ENCODE measurements at places on chromosomes 6 and 20.

GRCh38 chr20:50693001-50693400 lies 1.7 kb upstream of the RIPOR3 start:
- no peak for DNase-seq

- no peak for DNase-seq
Measured at GRCh38 chr20:15890407-15890982, 682.8 kb downstream of the KIF16B start.

GRCh38 chr6:143937668-143937970 lies 70.4 kb downstream of the PLAGL1 start:
- no peak for DNase-seq

GRCh38 chr6:40328386-40328985 lies 258.7 kb downstream of the LRFN2 start:
- peak; percentile 8 for DNase-seq

- peak; percentile 85 for DNase-seq
Measured at GRCh38 chr6:33061987-33062386, 11.5 kb downstream of the HLA-DPA1 start.

- DNase-seq = no peak
Measured at GRCh38 chr20:48012401-48012974, 227.2 kb upstream of the SULF2 start.

- no peak for DNase-seq
Measured at GRCh38 chr20:4026093-4026601, 10.8 kb upstream of the RNF24 start.

DNA sequence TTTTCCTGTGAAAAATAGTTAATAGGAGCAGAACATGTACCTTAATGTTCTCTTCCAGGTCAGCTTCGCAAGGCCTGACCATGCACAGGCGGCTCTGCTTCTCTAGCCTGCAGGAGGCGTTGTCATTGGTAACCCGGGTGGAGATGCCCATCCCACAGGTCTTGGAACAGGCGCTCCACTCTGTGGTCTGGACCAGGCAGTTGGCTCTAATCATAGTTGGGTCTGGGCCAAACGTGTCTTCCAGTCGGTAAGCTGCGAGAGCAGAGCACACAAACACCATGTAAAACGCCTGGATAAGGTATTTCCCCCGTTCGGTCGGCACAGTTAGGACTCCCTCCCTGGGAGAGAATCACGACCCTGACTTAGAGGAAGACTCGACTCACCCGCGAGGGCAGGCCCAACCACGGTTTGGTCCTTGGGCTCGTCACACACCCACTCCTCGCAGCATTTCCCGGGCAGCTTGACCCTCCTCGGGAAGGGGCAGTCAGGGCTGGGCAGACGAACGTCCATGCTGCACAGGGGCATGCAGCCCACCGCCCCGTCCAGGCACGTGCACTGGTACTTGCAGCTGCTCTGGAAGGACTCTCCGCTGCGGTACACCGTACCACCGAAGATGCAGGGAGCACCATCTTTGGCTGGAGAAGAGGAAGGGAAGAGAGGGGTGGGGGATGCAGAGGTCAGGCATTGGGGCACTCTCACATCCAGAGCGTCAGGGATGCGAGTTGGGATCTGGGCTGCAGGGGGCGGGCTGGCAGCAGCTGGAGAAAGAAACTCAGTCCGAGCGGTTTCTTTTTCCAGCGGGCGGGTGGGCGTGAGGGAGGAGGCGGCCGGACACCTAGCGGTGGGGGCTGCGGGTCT lies 1.0 kb downstream of the CCN2 start:
- DNase-seq = peak; percentile 64

DNA sequence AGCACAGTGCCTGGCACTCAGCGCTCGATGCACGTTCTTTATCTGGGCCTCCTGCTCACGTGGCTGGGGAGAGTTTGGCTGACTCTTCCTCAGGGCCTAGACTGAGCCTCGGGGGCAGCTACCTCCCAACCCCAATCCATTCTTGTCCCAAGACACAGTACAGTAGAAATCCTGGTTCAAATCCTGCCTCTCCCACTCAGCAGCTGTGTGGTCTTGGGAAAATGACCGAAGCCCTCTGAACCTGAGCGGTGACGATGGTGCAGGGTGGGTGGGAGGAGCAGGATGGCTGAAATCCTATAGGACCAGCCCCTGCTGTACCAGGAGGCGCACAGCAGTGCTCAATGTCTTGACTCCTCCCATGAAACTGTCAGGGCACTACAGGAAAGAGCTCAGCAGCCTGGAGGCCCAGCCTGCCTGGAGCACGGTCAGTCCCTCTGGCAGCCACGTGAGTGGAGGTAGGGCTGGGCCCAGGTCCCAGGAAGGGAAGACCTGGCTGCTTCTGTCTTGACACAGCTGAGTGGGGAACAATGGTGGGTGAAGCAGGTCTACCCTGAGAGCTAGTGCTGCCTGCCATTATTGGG lies 31.5 kb downstream of the PDRG1 start:
- no peak for DNase-seq

DNA sequence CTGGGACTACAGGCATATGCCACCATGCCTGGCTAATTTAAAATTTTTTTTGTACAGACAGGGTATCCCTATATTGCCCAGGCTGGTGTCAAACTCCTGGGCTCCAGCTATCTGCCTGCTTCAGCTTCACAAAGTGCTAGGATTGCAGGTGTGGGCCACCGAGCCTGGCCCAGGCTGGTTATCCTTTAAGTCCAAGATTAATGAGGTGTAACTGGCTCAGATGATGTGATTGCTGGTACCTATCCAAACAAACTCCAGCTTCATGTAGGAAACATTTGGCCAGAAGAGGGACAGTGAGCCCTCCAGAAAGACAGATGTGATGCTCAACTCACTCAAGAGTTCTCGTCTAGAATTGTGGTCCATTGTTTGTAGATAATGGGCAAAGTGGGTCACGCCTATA lies 9.2 kb upstream of the ZNF318 start:
- DNase-seq = no peak

DNA sequence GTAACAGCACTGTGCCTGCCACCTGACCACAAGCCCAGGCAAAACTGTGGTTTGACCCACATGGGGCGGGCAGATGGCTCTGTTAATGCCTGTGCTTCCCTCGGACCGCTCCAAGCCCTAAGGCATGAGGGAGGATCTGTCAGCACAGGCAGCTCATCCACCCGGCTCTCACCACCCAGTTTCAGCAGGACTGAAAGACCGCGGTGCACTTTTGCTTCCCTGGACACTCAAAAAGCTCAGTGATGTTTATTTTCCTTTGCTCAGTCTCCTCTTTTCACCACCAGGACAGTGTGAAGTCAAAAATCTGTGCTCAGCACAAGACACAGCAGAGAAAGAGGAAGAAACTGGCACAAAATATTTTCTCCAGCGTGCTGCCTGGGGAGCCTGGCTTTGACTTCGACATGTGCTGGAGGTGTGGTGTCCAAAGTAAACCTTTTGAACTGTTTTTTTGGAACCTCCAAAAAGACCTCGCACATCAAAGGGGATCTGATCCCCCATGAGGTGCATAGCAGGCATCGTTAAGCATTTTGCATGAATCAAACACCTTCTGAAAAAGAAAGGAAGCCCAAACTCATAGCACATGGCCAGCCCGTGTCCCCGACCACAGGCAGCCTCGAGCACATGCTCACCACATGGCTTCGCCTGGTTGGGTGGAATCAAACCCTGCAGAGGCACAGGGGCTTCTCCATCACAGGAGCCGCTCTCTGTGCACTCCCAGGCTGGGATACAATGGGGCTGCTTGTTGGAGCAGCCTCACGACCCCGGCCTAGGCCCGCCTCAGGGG lies 441.7 kb upstream of the JARID2 start:
- DNase-seq = no peak

- no peak for DNase-seq
Measured at GRCh38 chr20:60001108-60001507, 42.9 kb downstream of the CDH26 start.

DNA sequence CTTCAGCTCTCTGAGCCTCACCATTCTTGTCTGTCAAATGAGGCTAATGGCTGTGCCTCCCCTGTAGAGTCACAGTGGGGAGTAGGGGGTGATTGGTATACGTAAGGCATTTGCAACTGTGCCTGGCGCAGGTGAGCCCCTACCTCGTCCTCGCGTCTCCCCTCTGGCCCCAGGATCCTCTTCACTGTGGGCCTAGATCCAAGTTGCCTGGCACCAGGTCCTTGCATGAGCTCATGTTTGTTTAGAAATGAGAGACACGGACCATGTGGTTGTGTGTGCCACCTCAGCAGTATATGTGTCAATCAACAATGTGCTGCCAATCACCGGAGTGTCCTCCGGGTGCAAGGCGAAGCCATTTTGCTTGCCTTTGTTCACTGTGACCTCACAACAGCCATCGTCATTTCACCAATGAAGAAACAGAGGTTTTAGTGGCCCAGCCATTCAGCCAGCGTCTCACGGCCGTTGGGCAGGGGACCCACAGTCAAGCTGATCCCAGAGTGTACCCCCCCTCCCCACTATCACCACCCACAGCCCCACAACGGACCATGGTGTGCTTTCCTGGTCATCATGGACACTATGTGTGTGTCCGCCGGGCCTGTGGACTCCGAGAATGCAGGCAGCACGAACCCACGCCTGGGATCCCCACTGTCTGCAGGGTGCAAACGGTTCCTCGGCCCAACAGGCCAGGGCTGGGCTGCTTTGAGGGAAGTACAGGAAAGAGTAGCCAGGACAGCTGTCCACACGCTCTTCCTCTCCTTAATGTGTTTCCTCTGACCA lies 35.9 kb upstream of the STX16 start:
- no peak for DNase-seq

- peak; percentile 61 for DNase-seq
Measured at GRCh38 chr6:11700118-11700718, 78.4 kb downstream of the ADTRP start.

DNA sequence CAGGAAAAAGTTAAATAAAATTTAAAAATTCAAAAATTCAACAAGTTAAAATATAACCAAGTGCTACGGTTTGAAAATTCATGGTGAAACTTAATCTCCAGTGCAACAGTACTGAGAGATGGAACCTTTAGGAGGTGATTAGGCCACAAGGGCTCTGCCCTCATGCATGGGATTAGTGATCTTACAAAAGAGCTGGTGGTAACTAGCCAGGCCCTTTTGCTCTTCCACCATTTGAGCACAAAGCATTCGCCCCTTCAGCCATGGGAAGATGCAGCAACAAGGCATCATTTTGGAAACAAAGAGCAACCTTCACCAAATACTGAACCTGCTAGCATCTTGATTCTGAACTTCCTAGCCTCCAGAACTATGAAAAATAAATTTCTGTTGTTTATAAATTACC lies 80.9 kb downstream of the RNGTT start:
- DNase-seq = no peak

- DNase-seq = no peak
Measured at GRCh38 chr20:10125757-10126156, 91.0 kb downstream of the ANKEF1 start.

DNA sequence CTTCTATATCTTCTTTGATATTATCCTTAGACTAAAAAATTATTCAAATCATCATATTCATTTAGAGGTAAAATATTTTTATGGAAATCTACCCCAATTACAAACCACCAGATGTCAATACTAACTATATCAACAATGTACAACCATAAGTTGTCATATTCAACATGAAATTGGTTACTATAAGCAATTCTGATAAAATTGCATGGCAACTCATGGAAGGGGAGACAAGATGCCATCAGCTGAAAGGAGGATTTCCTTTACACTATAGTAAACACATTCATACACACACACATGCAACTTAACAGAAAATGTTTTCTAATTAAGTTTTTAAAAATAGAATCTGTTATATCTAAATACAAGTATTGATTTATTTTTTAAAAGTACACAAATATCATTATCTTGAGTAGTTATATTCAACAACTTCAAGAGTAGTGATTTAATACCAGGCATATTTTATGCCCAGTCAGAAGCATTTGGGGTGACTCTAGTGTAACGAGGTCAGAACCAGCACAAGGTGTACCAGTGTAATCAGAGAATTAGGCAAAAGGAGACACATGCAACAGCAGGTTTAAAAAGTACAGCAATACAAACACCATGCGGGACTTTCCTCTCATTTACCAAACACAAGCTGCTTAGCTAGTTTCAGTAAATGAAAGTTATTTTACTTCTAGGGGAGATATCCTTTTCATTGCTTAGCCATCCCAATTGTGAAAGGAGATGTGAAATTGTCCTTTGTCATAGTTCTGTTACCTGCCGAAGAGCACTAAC lies 1.0 kb downstream of the FILIP1 start:
- no peak for DNase-seq

GRCh38 chr6:73180076-73180738 lies 45.1 kb downstream of the KHDC1L start:
- no peak for DNase-seq

DNA sequence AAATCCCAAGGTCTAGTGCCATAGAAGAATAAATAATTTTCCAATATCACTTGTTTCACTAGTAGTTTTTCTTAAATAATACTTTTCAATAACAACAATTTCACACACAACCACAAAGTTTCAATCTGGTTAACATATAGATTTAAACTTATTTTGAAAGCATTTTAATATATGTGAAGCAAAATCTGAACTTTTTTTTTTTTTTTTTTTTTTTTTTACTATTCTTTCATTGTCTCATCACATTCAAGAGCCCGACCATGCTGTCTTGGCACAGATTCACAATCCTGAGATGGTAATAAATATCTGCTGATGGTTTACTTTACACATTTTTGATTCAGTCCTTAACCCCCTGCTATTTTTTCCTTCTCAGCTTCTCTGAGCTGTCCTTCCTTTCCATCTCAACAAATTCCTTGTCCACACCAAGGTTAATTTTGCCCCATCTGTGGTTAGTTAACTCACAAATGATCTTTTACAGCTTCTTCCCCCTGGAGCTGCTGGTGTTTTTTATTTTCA lies 262.8 kb downstream of the TMEM242 start:
- DNase-seq = no peak

GRCh38 chr6:26170951-26171841 lies 84.0 kb downstream of the HFE start:
- DNase-seq = no peak

GRCh38 chr20:24157213-24157612 lies 168.6 kb upstream of the GGTLC1 start:
- no peak for DNase-seq

- DNase-seq = no peak
Measured at GRCh38 chr6:42154461-42155209, 12.2 kb upstream of the C6orf132 start.

GRCh38 chr20:7981374-7981773 lies 38.2 kb downstream of the TMX4 start:
- DNase-seq = no peak

- DNase-seq = no peak
Measured at GRCh38 chr6:164845773-164846172, 463.6 kb downstream of the C6orf118 start.

GRCh38 chr6:149129371-149130077 lies 188.0 kb upstream of the TAB2 start:
- DNase-seq = peak; percentile 30

DNA sequence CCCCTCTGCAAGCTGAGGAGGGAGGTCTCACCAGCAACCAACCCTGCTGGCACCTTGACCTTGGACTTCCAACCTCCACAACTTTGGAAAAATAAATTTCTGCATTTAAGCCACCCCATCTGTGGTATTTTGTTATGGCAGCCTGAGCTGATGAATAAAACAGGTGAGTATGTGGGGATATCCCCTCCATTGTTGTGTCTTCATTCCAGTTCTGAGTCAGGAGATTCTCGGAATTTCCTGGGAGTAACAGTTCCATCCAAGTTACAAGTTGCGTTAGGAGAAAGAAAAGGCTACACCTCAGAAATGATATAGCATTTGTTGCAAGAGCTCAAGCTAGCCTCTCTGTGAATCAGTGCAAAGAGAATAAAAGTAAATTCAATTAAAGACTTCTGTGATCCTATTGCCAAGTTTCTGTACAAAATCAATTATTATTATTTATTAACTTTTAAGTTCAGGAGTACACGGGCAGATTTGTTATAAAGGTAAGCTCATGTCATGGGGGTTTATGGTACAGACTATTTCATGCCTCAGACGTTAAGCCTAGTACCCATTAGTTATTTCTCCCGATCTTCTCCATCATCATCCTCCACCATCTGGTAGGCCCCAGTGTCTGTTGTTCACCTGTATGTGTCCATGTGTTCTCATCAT lies 153.0 kb downstream of the NKAIN2 start:
- DNase-seq = no peak
